Stimulated activated CD8-positive, alpha-beta memory T cell treated with anti-CD3 and anti-CD28 coated beads, Interleukin-15, amount 100 ng/mL, for 1 hour (primary cell): ENCODE measurements at places on chromosomes 7 and 10.

- no peak for DNase-seq
These were observed 261.3 kb downstream of the PARD3 start for GRCh38 chr10:34553747-34554146.

- no peak for DNase-seq
These were observed 53.1 kb upstream of the GTF2IRD1 start for GRCh38 chr7:74400420-74401136.

DNA sequence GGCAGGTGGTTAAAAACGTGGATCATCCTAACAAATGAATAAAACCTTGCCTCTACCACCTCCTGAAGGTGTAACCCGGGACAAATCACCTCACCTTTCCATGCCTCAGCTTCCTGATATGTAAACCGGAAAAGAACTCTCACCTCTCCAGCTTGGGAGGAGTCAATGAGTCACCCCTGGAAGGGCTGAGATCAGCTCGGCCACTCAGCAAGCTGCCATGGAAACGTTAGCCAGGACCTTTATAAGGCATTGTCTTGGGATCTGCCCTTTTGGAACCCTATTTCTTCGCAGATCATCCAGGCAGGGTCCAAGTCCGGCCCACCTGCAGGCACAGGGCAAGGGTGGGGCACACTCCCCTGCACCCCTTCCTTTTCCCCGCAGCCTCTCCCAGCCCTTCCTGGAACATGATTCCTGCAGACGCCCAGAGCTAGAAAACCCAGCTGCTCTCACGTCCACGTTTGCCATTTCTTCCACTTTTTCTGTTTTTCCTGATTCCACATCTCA, 81.6 kb upstream of the PFKP start:
- DNase-seq, result no peak

- no peak for DNase-seq
These were observed 79.6 kb downstream of the ANLN start for GRCh38 chr7:36469236-36469635.

DNA sequence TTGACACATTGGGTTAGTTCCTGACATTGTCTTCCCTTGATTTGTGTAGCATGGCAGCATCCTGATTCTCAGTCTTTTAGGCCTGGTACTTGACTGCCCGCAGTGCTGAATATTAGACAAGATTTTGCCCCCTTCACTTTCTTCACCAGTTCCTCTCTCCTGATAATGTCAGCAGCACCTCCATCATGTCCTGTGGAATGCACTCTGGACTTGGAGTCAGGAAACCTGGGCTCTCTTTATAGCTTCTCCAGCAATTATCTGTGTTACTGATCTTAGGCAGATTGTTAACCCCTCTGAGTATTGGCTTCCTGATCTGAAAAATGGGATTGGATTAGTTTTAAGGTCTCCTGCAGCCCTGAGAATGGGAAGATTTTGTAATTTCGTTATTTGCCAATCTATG, 19.0 kb downstream of the HBP1 start:
- DNase-seq, result no peak
